ENCODE measurements at places on chromosomes 16 and 17.

GRCh38 chr17:74579900-74580299, 12.2 kb downstream of the CD300LD start:
- DNase-seq = no peak

- no peak for DNase-seq
Measured at GRCh38 chr17:68706356-68706920, 105.3 kb upstream of the FAM20A start.

DNA sequence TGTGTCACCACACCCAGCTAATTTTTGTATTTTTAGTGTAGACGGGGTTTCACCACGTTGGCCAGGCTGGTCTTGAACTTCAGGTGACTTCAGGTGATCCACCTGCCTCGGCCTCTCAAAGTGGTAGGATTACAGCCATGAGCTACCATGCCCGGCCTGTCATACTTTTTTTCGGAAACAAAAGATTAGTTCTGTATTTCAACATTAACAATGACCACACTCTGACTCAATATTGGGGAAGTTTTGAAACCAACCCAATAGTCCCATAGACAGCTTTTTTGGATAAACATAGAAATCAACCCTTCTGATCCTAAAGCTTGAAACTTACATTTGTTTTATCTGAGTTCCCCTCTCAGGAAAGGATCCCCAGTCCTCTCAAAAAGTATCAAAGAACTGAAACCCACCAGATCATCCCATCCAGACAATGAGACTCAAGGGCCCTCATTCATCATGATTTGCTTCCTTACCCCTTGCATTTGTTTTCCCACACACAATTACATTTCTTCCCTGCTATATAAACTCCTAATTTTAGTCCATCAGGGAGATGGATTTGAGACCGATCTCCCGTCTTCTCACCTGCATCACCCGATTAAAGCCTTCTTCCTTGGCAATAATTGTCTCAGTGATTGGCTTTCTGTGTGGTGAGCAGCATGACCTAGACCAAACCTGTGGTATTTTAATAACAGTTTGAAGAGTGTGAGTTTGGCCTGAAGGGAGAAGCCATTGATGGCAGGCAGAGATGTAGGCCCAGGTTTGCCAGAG, 7.2 kb upstream of the AGRP start:
- no peak for DNase-seq

DNA sequence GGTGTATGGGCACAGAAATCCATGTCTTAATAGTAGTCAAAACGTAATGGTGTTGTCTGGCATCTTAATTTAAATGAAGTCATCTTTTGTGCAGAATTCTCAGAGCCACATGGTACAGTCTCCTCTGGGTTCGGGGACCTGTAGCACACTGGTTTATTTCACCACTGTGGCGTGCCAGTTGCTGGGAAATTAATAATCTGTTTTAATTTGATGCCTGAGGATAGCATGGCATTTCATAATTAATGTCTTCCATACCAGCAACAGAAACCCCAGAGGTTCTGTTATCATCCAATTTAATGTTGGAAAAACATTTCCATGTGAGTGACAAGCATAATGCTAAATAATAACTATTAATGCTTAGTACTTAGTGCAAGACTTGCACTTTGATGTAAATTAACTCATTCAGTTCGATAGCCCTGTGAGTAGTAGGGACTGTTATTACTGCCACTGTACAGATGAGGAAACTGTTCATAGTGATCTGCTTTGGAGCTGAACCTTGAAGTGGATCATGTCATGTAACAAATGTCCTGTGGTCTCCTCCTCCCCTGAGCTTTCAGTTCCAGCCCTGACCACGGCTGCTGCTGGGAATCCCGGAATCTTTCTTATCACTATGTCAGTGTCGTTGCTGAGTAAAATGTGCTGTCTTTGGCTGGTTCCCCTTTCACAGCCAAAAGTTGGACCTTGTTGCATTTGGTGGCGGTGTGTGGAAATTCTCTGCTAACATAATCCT, 51.2 kb downstream of the SNX29 start:
- DNase-seq = no peak

- no peak for DNase-seq
Measured at GRCh38 chr17:71970312-71970711, 150.5 kb upstream of the SOX9 start.
